ENCODE measurements at places on chromosomes 16 and 17.

DNA sequence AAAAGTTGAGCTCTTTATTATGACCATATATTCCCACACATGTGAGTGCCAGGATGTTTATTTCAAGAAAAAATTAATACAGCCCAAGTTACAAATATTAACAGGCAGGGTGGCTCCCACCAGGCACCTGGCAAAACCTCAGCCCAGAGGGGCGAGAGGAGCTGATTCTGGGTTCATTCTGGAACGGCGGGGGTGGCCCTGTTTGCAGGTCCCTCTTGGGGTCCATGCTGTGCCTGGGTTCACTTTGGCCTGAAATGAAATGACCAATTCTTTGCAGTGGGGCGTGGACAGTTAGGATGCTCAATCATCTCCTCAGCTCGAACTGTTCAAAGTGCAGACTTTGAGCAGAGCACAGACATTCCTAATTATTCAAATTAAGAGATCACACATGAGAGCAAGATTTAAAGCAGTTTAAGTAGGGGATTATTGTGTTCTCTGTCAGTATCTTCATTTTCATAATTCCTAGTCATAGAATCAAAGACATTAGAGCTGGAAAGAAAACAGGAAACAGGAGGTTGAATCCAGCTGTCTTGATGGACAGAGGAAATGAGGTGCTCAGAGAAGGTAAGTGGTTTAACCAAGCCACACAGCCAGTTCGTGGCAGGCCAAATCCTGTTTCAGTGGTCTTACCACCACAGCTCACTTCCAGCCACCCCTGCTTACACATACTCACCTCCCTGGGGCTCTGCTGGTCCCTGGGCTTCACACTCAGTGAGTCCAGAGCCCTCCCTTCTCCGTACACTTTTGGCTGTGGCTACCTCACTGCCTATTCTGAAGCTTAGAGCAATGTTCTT lies 363.9 kb upstream of the TNRC6C start:
- no peak for DNase-seq

DNA sequence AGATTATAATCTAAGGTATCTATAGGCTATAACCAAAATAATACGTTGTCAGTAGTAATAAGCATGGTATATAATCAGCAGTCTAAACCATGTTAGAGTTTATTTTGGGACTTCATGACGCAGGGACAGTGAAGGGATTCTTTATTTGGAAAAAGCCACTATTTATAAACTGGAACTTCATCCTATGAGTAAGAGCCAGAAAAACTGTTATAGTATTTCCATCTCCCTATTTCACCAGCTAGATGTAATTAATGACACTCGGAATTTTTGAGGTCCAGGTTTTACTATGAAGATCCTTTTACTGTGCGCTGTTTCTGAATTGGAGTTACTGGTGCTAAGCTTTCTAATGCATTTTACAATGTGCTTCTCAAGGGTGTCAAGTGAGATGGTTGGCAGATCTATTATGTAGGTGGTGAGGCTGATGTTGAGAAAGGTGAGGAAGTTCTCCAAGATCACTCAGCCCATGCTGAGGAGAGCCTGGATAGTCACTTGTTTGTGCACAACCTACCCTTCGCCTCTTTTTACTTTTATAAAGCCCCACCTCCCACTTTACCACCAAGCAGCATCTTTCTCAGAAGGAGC lies 149.3 kb downstream of the MSI2 start:
- no peak for DNase-seq

GRCh38 chr17:46028981-46029565 lies 30.0 kb downstream of the STH start:
- DNase-seq = no peak

DNA sequence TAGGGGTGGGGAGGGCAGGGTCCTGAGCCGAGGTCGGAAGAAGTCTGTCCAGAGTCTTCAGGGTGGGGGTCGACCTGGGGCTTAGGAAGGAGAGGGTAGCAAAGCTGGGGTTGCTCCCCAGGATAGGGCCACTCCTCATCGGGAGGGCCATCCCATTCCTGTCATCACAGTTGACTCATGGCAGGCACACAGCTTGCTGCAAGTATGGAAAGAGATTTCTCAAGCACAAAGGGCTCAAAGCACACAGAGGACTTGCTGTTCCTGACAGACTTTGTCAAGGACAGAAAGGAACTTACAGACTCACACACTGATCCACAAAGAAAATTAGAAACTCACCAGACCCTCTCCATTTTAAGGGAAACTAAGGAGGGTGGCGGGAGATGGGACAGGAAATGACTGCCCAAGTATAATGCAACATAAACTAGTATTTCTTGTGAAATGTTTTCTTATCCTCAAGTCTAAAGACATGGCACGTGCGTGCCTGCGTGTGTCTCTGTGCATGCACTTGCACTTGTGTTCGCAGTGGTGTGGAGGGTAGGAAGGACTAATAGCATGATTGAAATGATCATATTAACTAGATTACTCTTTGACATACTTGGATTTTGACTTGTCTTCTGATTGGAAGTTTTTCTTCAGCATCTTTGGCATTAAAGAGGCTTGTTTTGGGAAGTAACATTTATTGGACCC lies 2.4 kb downstream of the AOC2 start:
- no peak for DNase-seq

- no peak for DNase-seq
Measured at GRCh38 chr16:66293932-66294331, 72.6 kb upstream of the CDH5 start.

- no peak for DNase-seq
Measured at GRCh38 chr16:85969159-85969558, 70.2 kb downstream of the IRF8 start.

DNA sequence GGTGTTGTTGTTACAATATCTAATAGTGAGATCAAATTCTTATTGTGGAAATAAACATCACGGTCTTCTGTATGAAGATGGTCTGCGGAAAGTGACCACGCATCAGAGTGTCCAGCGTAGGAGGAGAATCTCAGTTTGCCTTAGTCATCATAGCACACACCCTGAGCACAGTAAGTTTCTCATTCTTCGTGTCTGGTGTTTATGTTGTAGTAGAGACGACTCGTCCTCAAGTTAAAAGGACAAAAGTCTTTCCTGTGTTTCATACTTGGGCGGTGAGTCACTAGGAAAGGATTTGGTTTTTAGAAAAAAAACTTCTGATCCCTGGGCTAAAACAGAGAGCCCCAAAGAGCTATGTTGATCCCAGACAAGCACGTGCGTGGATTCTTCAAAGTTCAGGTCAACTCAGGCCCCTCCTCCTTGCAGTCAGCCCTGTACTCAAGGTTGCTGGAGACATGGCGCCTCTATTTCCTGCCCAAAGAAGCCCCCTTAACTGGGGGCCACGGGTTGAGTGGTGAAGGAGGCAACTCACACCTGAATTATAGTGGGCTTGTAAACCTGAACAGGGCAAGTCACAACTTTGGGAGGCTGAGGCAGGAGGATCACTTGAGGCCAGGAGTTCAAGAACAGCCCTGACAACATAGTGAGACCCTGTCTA lies 170.4 kb downstream of the ZFHX3 start:
- DNase-seq = no peak

- DNase-seq = no peak
Measured at GRCh38 chr16:12186774-12187335, 210.3 kb downstream of the SNX29 start.

DNA sequence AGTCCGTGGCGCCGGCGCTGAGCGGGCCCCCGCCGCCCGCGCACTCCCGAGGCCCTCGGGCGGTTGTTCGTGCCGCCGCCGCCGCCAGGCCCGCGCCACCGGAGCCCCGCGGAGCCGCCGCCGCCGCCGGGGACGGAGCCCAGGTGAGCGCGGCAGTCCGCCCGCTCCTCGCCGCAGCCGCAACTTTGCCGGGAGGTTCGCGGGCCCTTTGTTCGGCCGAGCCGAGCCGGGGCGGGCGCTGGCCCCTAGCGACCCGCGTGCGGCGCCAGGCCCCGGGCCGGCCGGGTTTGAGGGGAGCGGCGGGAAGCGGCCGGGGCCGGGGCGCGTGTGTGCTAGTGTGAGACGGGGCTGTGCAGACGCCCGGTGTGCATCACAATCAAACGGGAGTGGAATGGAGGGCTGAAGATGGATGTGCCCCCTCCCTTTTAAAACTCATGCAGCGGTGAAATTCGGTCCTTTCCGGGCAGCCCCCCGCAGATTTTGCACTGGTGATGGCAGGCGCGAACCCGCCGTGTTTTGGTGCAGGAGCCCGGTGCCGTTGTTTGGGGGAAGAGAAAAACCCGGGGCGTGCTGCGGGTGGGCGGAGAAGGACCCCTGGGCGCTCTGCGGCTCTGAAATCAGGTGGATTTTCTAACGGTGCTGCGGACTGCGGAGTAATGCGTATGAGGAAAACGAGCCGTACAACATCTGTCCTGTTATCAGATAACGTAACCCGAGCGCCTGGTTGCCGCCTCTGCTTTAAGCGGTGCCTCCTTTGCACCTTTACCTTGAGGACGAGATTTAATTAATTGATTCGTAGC lies 823 bp downstream of the TNRC6C start:
- peak; percentile 44 for DNase-seq
